ENCODE measurements at places on chromosomes 13 and 19.

GRCh38 chr19:53801257-53801656, 22.9 kb downstream of the NLRP12 start:
- H3K4me1 ChIP-seq: no peaks in the 10 kb centered on the region
- no peak overlapping the region for H3K4me3 ChIP-seq
- no peak overlapping the region for H3K27ac ChIP-seq
- no peaks in the 10 kb centered on the region for H3K27me3 ChIP-seq
- no peaks in the 10 kb centered on the region for H3K36me3 ChIP-seq

GRCh38 chr19:46218160-46218559, 11.4 kb upstream of the IGFL1 start:
- H3K27me3 ChIP-seq: no peaks in the 10 kb centered on the region
- no peak overlapping the region for H3K27ac ChIP-seq
- peaks cover 11% of the 10 kb centered on the region for H3K4me1 ChIP-seq
- H3K36me3 ChIP-seq: no peaks in the 10 kb centered on the region
- peak; percentile 34 for DNase-seq

- DNase-seq: no peak
- no peak overlapping the region for H3K27ac ChIP-seq
- peaks cover 11% of the 10 kb centered on the region for H3K4me1 ChIP-seq
These were observed 72.3 kb upstream of the POMP start for GRCh38 chr13:28586439-28587173.

DNA sequence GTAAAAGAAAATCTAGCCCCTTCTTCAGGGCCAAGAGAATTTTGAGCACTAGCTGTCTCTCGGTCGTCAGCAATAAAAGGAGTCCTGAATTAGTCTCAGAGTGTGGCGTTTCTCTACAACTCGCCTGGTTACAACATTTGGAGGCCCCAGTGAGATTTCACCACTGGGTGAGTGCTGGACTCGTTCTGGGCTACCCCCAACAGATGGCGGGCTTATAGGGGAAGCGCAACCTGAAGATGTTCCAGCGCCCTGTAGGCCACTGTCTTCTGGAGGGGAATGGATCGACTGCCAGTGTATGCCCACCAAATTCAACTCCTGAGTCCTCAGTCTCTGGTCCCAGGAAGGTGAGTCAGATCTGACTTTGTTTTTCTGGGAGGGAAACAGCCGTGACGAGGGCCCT, 11.7 kb upstream of the ZNF181 start:
- no peaks in the 10 kb centered on the region for H3K27me3 ChIP-seq
- H3K27ac ChIP-seq: no peak overlapping the region
- H3K36me3 ChIP-seq: no peaks in the 10 kb centered on the region
- H3K4me3 ChIP-seq: no peak overlapping the region
- no peaks in the 10 kb centered on the region for H3K4me1 ChIP-seq
- DNase-seq: no peak

DNA sequence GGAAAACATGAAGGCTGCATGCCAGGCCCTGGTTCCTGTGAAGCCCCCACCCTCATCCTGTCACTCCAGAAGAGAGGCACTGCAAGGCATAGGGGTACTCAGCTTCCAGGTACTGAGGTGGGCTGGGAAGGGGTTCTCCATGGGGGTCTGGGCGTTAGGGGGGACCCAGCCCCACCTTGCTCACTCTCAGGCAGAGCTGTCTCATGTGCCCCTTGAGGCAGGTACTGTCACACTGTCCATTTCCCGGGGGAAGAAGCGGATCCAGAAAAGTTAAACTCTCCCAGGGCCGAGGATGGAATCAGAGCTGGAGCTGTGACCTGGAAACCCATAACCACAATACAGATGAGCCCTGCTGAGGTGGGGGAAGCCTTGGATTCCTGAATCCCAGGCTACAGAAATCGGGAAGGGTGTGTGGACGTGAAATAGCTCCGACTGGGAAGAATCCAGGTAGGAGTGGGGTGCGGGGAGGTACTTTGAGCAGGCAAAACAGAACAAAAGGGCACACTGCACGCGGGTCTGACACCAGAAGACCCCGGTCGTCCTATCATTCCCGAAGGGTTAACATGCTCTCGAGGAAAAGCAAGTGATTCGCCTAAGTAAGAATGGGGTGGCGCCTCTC, 540 bp upstream of the USE1 start:
- H3K36me3 ChIP-seq: peaks cover 12% of the 10 kb centered on the region
- DNase-seq: no peak
- H3K27me3 ChIP-seq: no peaks in the 10 kb centered on the region
- peak overlapping the region; percentile 89 for H3K27ac ChIP-seq
- H3K4me1 ChIP-seq: peaks cover 12% of the 10 kb centered on the region
